ENCODE measurements at places on chromosomes 12 and 14.

- DNase-seq, result no peak
These were observed 163.0 kb upstream of the FRMD6 start for GRCh38 chr14:51488569-51489220.

DNA sequence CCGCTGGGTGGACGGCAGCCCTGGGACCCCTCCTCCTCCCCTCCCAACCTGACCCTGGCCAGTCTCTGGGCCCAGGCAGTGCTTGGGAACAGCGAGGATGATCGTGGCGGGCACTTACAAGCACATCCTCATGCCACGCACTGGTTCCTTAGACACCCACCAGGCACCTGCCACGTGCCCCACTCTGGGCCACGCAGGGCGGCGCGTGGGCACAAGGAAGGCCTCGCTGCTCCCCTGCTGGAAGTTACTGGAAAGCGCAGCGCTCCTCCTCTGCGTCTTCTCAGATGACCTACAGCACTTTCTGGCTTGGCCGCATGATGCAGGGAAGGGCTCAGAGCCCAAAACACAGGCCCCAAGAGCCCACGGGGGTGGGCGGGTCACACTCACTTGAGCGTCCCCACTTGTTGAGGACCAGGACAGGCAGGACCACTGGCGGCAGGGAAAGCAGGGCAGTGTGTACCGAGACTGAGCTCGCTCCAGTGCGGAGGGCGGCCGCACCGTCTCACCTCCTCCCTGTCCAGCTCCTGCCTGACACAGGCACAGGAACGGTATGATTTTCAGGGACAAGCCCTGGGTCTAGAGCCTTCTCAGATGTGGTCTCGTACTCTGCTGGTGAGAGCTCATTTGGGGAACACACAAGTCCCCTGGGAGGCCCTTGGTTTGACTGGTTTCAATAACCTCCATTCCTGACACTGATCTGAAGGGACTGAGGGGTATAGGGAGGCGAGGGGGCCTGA, 128.3 kb upstream of the EVL start:
- DNase-seq, result no peak

- no peak for DNase-seq
These were observed 22.3 kb downstream of the MSRB3 start for GRCh38 chr12:65300679-65301349.

DNA sequence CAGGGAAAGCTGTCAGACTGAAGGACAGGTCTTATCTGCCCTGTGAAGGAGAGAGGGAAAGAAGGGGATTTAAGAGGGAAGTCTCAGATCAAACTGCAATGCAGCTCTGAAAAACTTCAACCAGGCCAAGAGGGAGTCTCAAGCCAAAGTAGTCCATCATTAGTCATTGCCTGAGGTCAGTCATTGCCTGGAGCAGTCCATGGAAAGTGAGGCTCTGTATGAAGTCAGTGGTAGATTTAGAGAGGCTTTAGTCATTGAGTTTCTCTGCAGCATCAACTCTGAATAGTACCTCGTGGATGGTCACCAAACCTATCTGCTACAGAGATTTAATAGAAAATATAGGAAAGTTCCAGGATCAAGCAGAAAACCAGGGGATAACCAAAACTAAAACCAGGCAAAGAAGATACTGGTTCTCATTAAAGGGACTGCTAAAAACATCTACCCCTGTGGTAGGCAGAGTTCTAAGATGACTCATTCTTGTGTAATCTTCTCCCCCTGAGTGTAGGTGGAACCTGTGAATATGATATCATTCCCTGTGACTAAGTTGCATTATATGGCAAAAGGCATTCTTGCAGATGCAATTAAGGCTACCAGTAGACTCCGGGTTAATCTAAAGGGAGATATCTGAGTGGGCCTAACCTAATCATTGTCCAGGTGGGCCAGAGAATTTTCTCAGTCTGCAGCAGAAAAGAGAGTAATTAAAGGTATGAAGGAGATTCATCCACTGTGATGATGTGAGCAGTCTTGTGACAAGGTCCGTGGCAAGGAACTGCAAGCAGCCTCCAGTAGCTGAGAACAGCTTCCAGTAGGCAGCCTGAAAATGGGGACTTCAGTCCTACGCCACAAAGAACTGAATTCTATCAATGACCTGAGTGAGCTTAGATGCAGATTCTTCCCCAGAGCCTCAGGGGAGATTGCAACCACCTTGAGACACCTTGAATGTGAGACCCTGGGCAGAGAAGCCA, 123.1 kb downstream of the GALC start:
- DNase-seq, result no peak

GRCh38 chr12:70154087-70154638, 89.1 kb upstream of the CNOT2 start:
- no peak for DNase-seq

All from activated CD8-positive, alpha-beta memory T cell treated with anti-CD3 and anti-CD28 coated beads for 24 hours (primary cell).